AG20443 (cell line): ENCODE measurements at places on chromosomes 16 and 17.

GRCh38 chr17:65896889-65897288 is 295.0 kb downstream of the CEP112 start:
- DNase-seq = no peak

GRCh38 chr16:9800186-9800738 is 382.0 kb downstream of the GRIN2A start:
- no peak for DNase-seq

DNA sequence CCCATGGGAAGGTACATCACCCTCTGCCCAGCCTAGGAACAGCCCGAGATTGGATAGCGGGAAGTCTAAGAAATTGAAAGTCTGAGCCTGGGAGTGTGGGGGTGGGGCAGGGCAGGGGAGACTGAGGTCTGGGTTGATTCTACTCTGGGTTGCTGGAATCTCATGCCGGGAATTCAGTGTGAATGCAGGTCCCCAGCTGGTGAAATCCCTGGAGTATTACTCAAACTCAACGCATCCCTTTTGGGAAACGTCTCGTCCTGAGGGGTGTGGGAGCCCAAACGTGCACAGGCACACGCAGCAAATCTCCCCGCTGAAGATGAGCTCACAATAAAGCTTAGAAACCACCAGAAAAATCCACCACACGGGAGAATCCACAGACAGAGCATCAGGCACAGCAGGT is 55.4 kb downstream of the SOCS1 start:
- no peak for DNase-seq

- DNase-seq = no peak
Measured at GRCh38 chr17:19539040-19539399, 5.4 kb downstream of the SLC47A1 start.

- peak; percentile 80 for DNase-seq
Measured at GRCh38 chr16:11632455-11632939, 35.8 kb upstream of the SNN start.

GRCh38 chr16:48231727-48232492 is 12.2 kb upstream of the LONP2 start:
- peak; percentile 59 for DNase-seq

DNA sequence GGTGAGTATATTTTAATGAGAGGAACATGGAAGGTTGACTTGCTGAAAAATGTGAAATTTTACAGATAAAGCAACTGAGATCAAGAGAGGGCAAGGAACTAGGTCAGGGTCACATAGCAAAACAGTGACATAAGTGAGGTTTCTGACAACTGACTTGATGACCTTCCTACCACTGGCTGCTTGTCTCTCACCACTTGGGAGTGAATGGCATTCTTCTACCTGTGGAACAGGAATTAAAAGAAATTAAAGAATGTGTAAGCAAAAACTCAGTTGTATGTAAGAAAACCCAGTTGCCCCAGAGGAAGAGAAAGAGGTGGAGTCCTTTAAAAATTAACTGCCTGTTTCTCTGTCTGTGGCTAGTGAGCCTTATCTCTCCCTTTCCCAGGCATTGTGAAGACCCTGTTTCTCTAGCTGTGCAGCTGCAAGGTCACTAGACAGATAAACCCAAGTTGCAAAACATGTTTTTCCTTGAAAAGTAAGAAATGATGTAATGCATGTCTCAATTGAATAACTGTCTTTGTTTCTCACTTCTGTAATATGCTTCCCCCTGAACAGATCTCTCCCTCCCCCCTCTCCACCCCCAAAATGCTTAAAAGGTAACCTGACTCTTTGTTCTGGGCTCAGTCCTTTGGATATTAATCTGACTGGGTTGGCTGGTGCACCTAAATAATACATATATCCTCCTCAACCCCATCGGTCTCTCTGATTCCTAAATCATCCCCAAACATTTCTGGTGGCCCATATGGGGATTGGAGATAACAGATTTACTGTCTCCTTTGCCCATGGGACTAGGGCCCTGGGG is 23.4 kb downstream of the ACSM1 start:
- no peak for DNase-seq
